GM06990 (cell line): ENCODE measurements at places on chromosomes 12 and 14.
A peak's percentile ranks its signal among the peaks of the same experiment; 100 is the strongest.

GRCh38 chr12:89167986-89168385, 184.3 kb downstream of the DUSP6 start:
- DNase-seq, result no peak

DNA sequence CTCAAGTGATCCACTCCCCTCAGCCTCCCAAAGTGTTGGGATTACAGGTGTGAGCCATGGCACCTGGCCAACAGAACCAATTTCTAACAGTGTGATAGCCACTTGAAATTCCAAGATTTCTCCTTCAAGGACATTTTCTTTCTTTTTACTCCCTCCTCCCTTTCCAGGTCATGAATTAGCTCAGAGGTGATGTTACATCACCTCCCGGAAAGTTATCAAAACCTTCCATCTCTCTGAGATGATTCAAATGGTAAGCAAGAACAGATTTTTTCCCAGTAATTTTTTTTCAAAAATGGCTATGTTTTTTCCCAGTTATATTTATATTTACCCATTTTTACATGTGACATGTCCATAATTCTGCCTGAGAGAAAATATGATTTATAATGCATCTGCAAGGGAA, 15.6 kb upstream of the SMAGP start:
- DNase-seq, result no peak

- peak; percentile 69 for DNase-seq
These were observed 4.4 kb downstream of the REM2 start for GRCh38 chr14:22887260-22887989.

DNA sequence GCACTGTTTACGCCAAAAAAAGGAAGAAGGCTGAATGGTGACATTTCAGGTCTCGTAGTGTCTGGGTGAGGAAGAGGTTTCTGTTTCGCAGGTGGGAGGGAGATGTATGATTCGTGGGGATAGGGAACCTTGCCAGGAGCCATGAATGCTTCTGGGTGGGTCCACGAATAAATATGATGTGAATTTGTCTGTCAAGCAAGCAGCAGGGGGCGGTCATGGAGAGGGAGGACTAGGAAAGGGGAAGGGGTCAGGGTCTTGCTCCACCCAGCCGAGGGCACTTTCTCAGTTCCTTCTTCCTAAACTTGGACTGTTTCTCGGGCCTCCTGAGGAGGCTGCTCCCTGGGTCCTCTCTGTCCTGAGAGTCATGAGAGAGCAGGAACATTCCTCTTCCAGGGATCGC, 72.5 kb downstream of the LGMN start:
- no peak for DNase-seq

DNA sequence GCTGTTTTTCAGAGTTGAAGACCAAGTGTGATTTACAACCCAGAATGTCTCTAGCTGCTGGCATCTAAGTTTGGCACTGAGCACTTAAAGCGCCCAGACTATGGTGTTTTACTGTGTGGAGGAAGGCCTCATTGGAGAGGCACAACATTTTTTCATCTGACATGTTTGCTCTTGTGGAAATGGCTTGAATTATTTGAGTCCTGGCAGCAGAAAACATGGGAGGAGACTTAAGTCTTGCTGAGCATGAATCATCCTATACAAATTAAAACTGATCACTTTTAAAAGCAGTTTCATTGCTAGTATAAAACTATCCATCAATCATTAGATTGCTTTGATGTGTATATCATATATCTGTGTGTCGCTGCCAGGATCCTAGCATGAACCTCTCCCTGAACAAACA, 85.9 kb upstream of the REP15 start:
- no peak for DNase-seq

GRCh38 chr12:1929985-1930802, 11.7 kb upstream of the CACNA2D4 start:
- no peak for DNase-seq

GRCh38 chr12:14111230-14111865, 129.9 kb upstream of the GRIN2B start:
- peak; percentile 50 for DNase-seq

DNA sequence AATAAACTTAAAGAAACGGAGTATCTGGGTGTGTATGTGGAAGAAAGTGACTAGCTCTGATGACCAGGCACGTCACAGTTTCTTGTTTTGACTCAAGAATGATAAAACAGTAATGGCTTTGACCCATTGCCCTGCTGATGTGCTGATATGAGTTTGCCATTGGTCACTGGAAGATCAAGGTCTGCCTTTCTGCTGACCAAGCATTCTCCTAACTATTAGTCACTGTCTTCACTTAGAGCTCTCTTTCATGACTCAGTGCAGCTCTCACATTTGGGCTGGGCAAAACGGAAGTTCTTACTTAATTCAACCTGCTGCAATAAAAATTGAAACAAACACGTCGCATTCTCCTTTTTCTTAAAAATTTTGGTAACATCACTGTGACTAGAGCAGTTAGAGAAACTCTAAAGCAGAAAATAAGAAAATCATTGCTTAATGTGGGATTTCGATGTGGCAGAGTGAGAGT, 366.7 kb downstream of the BTG1 start:
- peak; percentile 56 for DNase-seq

GRCh38 chr12:30142301-30142700, 358.6 kb upstream of the TMTC1 start:
- DNase-seq, result no peak

- no peak for DNase-seq
These were observed 222.5 kb upstream of the RTL1 start for GRCh38 chr14:101125719-101126651.
